NCI-H2227 treated with DMSO at 0.1 percent for 48 hours (cell line): ENCODE measurements at places on chromosomes 2 and 18.

GRCh38 chr18:12290086-12290485 lies 18.0 kb upstream of the TUBB6 start:
- no peak for DNase-seq

DNA sequence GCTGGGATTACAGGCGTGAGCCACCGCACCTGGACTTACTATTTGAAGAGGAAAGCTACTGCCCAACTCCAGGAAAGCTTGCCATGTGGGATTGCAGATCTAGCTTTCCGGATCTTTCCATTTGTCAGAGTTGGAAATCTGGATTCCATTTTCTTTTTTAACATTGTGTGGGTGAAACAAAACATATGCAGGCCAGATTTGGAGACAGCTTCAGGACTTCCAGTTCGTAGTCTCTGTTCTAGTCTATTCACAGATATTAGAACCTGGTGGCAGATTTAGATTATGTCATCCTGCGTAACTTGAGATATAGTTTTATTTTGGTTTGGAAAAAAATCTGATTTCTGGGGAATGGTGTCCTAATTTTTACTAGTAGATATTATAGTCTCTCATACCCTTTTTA lies 70.5 kb downstream of the ZNF236 start:
- no peak for DNase-seq

GRCh38 chr2:68246396-68246795 lies 5.9 kb downstream of the PPP3R1 start:
- no peak for DNase-seq

- no peak for DNase-seq
Observed at GRCh38 chr2:85163675-85164074, 30.5 kb downstream of the TCF7L1 start.

DNA sequence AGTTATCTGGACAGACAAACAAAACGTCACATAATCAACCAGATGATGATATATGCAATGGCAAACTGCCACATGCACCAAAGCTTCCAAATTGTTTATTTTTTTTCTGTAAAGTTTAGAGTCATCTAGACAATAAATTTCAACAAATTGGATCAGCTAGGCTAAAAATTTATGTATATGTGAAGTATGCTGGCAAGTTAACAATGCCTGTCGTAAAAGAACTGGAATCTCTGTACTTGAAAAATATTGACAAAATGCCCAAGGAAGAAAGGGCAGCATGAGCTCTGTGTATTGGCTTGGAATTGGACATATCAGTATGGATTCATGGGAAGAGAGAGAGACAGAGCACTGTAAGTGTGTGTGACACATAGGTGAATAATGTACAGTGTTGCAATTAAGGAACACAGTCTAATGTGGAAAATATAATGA lies 309.8 kb downstream of the ERBB4 start:
- no peak for DNase-seq

GRCh38 chr2:127638361-127639110 lies 7.4 kb upstream of the GPR17 start:
- no peak for DNase-seq

DNA sequence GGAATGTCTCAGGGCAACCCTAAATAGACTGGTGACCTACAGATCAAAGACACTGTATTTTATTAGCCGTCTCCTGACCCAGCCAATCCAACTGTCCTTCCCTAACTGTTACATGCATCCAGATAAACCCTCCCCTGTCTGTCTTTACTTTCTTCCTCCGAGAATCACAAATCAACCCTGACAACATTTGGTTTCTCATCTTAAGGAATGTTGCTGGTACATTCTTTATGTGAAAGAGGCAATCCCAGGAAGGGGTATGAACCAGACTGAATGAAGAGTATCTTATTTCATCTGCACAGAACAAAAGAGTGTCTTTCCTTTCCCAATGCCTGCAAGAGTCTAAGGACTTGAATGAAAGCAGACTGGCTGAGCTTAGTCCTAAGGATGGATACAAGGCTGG lies 113.9 kb upstream of the LTBP1 start:
- DNase-seq = no peak

DNA sequence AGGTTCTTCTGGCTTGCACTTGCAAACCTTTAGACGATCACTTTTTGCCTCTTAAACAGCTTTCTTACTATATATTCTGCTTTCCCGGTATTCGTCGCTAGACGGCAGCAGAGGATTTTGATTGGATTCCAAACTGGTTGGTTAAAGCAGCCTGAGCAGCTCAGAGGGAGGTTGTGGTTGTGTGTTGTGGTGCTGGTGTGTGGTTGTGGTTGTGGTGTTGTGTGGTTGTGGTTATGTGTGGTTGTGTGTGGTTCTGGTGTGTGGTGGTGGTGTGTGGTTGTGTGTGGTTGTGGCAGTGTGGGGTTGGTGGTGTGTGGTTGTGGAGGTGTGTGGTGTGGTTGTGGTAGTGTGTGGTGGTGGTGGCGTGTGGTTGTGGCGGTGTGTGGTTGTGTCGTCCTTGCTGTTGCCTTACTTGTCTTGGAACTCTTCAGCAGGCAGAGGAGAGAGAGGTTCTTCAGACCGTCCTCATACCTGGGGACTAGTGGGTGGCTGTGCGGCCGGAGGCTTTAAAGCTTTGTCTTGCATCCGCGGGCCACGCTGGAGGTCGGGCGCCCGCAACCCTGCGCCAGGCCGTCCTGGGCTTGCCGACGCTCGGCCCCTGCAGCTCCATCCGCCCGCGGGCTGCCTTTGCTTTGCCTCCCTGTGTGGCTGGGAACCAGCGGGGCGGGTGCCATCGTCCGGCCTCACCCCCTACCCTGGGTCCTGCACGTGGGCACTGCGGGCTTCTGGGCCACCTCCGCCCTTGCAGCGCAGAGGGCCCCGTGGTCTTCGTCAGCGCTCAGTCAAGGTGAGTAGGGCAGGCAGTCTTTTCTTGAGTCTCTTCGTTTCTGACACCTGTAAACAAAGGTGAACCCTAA lies 190.8 kb downstream of the ARHGAP28 start:
- DNase-seq = no peak

GRCh38 chr2:222212571-222212970 lies 86.2 kb downstream of the PAX3 start:
- DNase-seq = no peak

GRCh38 chr2:538646-539045 lies 138.6 kb downstream of the TMEM18 start:
- DNase-seq = no peak

DNA sequence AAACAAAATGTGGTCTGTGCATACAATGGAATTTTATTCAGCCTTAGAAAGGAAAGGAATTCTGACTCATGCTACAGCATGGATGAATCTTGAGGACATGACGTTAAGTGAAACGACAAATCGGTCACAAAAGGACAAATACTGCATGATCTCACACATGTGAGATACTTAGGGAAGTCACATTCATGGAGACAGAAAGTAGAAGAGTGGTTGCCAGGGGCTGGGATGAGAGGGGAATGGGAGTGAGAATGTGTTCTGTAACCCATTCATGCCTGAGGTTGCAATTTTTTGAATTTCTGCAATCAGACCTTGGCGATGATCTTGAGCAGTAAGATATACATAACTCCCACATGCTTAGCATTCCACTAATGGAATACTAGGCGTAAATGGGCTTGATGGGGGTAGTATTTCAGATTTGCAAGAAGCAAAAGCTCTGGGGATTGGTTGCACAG lies 22.0 kb downstream of the FHL2 start:
- no peak for DNase-seq

DNA sequence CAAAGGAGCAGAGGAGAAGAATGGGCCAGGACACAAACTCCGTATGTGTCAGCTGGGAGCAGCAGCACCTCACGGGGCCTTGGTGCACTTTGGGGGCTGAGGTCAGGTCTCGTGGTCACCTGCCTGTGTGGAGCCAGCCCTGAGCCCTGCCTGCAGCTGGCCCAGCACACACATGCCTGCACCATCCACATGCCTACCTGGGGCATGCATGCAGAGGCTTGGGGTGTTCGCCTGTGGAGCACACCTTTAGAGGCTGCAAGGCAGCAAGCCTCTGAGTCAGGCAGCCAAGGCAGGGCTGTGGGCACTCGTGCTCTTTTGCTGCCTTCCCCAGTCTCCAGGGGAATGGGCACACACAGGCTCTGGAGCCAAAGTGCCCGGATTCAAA lies 36.0 kb downstream of the ARHGEF4 start:
- DNase-seq = no peak

DNA sequence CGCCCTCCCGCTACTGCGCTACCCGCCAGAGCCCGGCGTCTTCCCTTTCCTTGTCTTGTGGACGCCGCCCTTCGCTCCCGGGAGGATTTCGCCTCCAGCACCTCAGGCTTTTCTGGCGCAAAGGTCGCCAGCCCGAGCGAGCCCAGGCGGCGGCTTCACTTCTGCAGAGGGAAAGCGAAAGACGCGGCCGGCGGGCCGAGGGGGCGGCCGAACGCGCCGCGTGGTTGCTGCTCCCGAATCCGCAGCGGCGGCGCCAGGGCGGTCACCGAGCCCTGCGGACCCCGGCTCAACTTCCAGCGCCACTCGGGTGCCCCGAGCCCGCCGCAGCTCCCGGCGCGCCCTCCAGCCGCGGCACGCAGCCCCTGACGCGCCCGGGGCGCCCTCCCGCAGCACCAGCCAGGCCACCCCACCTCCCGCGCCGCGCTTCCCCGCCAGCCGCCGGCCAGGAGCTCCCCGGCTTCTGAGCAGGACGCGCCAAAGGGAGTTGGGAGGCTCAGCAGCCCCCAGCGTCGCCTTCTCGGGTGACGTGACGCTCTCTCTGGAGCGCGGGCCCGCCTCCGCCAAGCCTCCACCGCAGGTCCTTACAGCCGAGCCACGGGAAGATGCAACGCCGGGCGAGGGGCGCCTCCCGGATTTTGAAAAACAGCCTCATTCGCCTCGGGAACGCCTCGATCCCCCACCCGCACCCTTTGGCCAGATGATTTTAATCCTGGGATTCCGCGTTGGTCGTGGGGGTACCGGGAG lies 84.9 kb upstream of the EPB41L3 start:
- no peak for DNase-seq

- no peak for DNase-seq
Observed at GRCh38 chr2:102446936-102447335, 24.0 kb downstream of the IL18RAP start.

- no peak for DNase-seq
Observed at GRCh38 chr2:238163481-238164198, 4.9 kb downstream of the ERFE start.

GRCh38 chr2:235005603-235006259 lies 53.9 kb downstream of the SH3BP4 start:
- DNase-seq = no peak

GRCh38 chr18:8788503-8789429 lies 83.4 kb downstream of the MTCL1 start:
- DNase-seq = no peak
